ENCODE measurements at places on chromosomes 7 and 10. TPM values are rescaled to one million over a fixed set of nuclear protein-coding genes. Genes with fewer than 3 reads are reported as not detected.

GRCh38 chr7:73621168-73622063 lies 2.9 kb downstream of the MLXIPL start:
- no peak for DNase-seq

DNA sequence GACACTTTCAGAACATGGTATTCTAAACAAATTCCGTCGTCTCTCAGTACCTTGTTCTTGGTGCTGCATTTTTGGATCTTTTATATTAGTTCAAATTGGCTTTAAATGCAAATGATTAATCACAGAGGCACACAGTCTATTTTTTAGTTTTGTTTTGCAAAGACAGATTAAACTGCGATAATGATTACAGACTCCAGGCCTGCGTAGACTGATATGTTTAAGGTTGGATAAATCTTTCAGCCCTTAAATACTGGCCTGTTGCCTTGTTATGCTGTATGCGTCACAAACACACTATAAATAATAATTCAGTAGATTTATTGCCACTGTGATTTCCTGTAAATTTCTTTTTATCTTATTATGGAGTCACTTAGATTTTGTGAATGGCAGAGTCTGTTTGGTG lies 19.3 kb downstream of the CACNB2 start:
- no peak for DNase-seq

Gene CCDC7
- total RNA-seq, result 11.3 TPM

GRCh38 chr7:52209614-52210013 lies 825.8 kb upstream of the POM121L12 start:
- DNase-seq, result no peak

Gene MCU
- 41.7 TPM for total RNA-seq

DNA sequence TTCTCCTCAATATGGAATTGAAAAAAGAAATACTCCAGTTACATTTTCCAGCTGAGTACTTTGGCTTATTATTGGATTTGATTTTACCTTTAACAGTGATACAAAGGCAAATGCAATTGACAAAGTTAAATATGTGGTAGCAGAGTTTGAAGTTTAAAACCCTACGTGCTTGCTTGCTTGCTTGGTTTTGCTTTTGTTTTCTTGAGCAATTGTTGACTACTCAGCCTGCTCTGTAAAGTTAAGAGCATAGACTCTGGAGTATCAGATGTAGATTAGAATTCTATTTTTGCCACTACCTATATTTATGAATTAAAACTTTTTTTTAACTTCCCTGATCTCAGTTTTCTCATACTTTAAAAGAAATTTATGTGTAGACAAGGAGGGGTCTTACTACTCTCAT lies 51.4 kb downstream of the PCDH15 start:
- no peak for DNase-seq

- DNase-seq, result no peak
These were observed 8.1 kb downstream of the SEMA3D start for GRCh38 chr7:85178531-85179298.

- DNase-seq, result peak; percentile 48
These were observed 17.2 kb upstream of the PSAP start for GRCh38 chr10:71868192-71868697.

Gene CPN1
- 2.8 TPM for total RNA-seq

DNA sequence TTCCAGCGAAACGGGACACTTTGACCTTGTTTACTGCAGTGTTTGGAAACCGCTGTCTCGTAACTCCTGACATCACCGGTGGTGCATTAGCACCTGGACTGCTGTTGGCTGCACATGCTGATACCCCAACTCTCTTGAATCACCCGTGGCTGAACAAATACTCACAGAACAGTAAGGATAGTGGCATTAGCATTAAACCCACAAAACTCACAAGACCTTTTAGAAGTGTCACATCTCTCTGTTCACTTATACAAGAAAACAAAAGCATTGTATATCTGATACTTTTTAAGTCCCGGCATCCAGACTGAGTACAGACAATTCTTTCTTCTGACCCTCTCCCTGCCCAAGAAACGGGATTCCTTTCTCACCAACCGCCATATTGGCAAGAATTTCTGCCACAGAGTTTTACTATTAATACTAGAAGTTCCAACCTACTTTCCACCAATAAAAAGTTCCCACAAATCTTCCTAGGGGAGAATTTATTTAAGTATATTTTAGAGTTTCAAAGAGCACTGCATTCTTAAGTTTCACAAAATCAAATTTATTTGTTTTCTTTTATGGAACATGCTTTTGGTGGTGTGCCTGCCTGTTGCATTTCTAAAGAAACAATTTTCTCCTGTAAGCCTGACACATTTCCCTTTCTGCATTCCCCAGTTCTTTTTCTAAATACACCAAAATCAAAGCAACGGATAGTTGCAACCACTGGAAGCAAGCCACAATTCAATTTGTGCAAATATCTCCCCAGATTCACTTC lies 208.4 kb upstream of the KLF14 start:
- no peak for DNase-seq

GRCh38 chr7:875476-876076 lies 778 bp upstream of the GET4 start:
- no peak for DNase-seq

Data from hepatocyte (in vitro differentiated cells).